ENCODE measurements at places on chromosomes 3 and 15.

DNA sequence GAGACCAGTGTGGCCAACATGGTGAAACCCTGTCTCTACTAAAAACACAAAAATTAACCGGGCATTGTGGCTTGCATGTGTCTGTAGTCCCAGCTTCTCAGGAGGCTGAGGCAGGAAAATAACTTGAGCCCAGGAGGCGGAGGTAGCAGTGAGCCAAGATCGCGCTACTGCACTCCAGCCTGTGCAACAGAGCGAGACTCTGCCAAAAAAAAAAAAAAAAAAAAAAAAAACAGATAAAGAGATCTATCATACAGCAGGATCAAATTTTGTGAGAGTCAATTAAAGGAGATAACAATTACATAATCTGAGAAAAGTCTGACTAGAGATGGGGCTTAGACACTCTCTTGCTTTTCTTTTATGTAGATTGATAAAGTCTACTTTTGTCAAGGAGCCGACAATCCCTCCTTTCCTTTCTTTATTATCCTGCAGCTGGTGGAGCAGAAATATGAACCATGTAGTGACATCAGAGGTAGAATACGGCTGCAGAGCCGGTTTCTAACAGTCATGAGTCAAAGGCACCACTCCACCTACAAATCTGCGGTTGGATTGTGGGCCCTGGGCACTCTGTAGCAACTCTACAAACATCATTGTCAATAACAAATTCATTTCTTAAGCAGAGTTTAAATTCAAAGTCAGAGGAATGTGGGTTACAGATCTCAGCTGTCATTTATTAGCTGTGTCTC lies 9.0 kb downstream of the C2CD4A start:
- DNase-seq = no peak

- DNase-seq = peak; percentile 5
Observed at GRCh38 chr15:65583701-65584100, 27.2 kb downstream of the INTS14 start.

DNA sequence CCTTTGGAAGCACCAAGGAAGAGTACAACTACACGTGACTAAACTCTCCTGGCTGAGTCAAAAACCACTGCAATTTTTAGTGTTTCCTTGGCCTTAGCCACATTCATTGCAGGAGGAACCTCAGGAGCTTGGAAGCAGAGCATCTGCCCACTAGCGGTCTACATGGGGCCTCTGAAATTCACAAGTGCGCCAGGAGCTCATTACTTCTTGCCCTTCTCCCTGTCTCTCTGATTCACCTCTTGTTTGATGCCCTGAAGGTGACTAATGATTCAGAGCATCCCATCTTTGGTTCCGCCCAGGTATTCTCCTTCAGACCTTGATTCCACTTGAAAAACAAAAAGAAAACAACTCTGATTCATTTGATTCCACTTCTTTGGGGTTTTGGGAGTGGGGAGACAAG lies 201.1 kb upstream of the LPP start:
- DNase-seq = no peak

DNA sequence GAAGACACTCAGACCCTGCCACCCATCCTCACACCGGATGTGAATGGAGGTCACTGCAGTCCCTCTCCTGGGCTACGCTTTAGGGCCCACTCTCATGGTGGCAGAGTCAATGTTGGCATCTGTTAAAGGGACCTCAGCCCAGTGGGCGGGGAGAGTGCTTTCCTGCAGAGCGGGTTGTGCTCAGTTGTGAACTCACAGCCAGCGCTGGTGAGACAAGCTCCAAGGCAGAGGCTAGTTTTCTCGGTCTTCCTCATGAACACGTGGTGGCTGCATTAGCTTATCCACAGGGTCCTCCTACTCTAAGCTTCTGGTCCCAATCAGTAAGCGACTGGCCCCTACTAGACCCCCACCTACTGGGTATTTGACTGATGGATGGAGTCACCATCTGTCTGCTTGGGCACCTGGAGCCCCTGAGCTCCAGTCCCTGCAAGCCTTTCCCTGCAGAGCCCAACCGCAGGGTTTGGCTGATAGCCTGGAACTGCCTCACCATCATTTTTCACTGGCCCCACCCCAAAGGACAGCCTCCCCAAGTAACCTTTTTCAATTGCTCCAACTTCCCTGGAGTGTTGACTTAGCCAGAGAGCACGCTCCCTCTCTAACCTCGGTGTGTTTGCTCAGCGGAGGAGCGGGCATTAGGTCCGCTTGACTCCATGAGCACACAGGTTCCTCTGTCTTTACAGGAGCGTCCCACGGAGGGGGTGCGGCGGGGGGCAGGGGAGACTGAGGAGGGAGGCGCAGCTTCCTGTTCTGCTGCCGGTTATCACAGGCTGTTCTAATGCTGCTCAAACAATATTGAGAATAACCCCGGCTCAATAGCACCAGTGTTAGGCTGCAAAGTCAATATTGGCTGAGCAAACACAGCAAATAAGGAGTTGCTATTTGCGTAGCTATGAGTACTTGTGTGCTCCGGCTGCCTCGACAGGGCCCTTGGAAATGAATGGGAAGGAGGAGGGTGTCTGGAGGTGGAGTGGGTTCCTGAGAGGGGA lies 141.7 kb downstream of the RPLP1 start:
- no peak for DNase-seq

- peak; percentile 96 for DNase-seq
Observed at GRCh38 chr15:73697033-73697467, 12.9 kb downstream of the CD276 start.

DNA sequence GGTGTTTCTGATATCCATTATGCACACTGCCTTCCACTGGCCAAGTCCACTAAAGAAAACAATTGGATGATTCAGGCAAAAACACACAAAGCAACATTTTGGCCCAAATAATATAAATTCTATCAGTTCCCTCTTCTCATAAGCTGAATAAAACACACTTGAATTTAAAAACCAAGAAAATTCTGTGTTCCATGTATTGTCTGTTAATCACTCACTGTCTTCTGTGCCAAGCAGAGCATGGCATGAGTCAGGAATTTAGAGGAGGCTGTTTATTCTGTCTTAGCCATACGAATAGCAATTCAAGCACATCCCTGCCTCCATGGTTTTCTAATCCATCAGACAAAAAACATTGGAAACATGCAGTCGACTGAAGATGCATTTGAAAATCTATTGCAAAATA lies 215.6 kb upstream of the UMPS start:
- DNase-seq = no peak

DNA sequence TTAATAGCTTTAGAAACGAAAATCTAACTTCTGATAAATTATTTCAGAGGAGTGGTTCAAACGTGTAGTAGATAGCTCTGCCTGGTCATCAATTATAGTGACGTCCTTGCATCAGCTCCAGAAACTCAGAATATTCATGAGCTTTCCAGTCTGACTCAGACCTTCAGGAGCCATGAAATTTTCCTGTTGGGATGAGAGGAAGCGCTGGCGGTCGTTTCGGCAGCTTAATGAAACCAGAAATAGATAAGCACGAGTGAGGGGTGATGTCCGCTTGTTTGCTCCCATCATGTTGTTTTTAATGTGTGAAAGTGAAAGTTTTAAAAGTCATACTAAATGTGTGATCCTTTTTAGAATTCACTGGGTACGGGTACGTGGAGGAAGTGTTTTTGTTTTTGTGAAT lies 141.1 kb downstream of the PGPEP1L start:
- DNase-seq = no peak

- DNase-seq = no peak
Observed at GRCh38 chr15:66824424-66824823, 122.4 kb downstream of the SMAD6 start.

GRCh38 chr15:89399238-89400115 lies 64.9 kb upstream of the POLG start:
- DNase-seq = no peak

- no peak for DNase-seq
Observed at GRCh38 chr15:35399901-35400300, 146.1 kb downstream of the DPH6 start.

GRCh38 chr15:27951191-27951890 lies 147.8 kb downstream of the OCA2 start:
- no peak for DNase-seq

DNA sequence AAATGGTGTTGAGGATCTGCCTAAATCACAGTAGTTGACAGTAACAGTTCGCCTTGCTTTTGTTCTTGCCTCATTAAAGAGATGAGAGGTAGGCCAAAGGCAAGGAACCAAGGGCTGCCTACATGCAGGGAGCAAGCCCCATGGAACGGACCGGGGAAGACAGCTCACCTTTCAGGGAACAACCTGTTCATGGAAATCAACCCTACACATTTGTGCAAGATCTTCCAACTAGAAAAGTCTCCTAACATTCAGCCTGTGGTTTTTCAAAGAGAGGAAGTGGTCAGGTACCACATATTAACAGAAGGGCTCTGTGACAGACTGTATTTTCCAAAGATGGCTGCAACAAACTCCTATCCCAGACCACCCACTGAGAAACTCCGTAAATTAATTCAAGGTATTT lies 1031.8 kb upstream of the NR2F2 start:
- DNase-seq = no peak

DNA sequence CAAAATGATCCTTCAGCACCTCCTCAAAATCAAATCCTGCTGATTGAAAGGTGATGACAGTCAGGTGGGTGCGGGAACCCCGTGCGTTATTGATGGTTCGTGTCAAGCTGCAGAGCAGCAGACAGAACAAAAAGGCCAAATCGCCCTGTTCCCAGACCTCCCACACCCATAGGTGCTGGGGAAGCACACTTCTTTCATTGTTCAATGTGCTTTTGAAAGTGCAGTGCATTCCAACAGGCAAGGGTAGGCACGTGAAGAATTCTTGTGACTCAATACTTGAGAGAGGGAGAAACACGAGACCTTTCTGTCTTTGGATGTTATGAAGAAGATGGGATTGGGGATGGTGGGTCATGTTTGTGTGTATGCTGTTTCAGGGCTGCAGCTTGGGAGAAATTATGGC lies 514.0 kb downstream of the MCTP2 start:
- no peak for DNase-seq

DNA sequence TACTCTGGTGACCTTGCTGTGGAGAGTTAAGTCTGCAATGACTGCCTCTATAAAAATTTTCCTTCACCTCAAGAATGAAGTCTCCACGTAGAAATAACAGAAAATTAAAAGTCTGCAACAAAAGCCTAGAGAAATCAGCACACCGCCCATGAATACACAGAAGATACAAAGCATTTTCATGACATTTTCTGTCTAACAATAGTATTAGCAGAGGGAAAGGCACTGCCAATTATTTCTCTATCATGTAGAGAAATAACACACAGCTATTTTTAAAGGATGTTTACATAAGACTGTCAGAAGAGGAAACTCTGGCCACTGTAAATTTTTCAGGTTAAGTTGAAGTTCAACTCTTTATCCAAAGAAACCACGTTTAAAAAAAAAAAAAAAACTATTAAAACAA lies 80.8 kb downstream of the GSK3B start:
- DNase-seq = no peak

DNA sequence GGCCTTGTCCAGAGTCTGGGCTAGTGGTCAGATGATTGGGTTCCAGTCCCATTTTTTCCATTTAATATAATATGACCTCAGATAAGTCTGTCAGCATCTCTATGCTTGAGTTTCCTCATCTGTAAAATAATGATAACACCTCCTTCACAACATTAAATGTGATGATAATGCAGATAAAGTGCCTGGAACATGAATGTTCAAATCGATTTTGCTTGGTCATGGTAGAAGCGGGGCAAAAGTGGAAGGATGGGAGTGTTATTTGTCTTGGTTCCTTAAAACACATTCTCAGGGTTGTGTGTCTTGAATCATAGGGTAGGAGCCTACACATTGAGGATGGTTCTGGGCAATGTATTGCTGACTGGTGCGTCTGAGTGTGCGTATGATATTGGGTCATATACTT lies 16.9 kb downstream of the ARIH2 start:
- no peak for DNase-seq

DNA sequence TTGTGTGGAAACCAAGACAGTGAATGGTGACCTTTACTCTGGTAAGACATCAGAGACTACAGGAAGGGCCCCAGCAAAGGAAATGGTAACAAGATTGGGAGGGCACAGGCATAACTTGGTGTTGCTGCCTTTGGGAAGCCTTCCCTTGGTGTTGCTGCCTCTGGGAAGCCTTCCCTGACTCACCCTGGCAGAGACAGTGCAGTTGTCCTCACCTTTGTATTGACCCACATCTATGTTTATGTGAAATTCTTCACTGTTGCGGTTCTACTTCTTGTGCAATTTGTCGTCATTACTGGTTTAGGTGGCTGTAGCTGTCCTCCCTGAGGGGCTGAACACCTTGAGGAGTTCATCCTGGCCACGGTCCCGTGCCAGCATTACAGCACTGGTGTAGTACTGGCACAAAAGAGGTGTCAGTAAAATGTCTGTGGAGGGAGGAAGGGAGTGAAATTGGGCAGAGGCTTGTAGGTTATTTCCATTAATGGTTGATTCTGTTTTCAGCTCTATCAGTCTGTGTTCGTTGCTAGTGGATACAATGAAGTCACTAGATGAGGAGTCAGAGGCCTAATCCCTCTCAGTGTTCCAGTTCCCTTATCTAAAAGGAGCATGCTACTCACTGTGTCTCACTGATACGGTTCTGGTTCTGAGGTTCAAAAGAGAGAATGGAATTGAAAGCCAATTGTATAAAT lies 21.6 kb downstream of the IFT122 start:
- DNase-seq = no peak

Data from GDM1 (cell line).